Activated T-helper 1 cell treated with anti-CD3 and anti-CD28 coated beads, Interleukin-2, amount 50 U/mL, for 16 hours (primary cell): ENCODE measurements at places on chromosomes 3 and 15.
A peak's percentile ranks its signal among the peaks of the same experiment; 100 is the strongest.

- no peak for DNase-seq
Observed at GRCh38 chr3:120625159-120625586, 29.0 kb downstream of the NDUFB4 start.

GRCh38 chr3:69090021-69090420 lies 5.3 kb downstream of the ARL6IP5 start:
- DNase-seq: no peak

DNA sequence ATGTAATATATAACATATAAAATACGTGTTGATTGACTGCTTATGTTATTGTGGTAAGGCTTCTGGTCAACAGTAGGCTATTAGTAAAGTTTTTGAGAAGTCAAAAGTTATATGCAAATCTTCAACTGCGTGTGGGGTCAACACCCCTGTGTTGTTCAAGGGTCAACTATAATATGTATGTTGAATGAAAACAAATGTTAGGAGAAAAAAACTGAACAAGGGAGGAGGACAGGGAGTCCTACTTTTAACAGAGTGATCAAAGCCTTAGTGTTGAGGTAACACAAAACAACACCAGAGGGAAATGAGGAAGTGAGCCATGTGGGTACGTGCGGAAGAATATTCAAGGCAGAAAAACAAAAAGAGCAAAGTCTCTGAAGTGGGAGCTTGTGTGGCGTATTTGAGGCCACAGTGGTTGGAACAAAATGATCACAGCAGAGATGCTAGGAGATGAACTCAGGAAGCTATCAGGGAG lies 62.5 kb downstream of the SFMBT1 start:
- DNase-seq: peak; percentile 25

DNA sequence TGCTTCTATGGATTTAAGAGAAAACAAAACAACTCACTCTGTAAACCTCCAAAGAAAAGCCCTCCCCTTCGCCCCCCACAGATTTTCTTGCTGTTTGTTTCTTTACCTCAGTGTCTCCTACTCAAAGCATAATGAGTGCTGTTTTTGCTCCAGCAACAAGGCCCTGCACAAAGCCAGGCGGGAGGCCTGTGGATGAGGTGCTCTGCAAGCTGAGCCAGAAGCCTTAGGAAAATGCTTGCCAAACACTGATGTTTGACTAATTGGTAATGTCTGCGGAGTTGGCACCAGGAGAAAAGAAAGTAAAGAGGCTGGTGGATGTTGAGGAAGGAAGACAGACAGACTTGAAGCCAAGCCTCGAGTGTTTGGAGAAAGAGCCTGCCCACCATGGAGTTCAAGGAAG lies 99.7 kb downstream of the RARB start:
- DNase-seq: no peak

GRCh38 chr3:38614091-38614490 lies 35.4 kb downstream of the SCN5A start:
- no peak for DNase-seq

DNA sequence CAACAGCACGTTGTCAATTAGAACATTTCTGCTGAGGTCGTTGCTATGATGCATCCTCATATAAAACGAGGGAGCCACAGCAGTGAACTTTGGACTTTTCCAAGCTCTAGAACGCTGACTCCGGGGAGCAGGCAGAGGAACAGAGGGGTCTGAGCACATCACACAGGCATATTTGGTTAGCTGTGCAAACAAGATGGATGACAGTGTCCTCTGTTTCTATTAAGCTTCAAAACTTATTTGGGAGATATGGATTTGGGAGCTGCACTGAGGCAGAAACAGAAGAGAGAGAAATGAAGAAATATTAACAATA lies 278.0 kb upstream of the TBL1XR1 start:
- DNase-seq: no peak

GRCh38 chr3:56375654-56376053 lies 92.6 kb downstream of the ERC2 start:
- DNase-seq: no peak

- no peak for DNase-seq
Observed at GRCh38 chr15:71678605-71679004, 131.7 kb upstream of the NR2E3 start.

- no peak for DNase-seq
Observed at GRCh38 chr3:24773798-24774197, 279.1 kb upstream of the THRB start.

DNA sequence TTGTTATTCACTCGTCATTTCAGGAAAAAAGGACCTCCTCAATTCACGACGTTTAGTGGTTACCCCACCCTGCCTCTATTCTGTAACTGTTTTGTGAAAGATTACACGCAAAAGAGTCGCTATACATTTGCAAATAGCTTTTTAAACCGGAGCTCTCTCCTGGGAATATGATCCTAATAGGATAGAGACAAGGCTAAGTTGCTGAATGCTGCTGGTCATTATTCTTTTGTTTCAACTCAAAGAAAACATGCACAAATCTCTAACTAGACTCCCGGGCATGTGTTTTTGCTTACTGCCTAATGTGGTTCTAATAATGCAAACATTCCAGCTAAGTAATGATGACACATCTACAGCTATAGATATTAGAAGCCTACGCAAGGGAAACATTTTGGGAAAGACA lies 214.6 kb upstream of the MDFIC2 start:
- no peak for DNase-seq

GRCh38 chr15:66765478-66766281 lies 63.6 kb downstream of the SMAD6 start:
- DNase-seq: no peak

- no peak for DNase-seq
Observed at GRCh38 chr15:23642413-23643044, 5.1 kb downstream of the MAGEL2 start.

GRCh38 chr3:67093305-67093704 lies 95.2 kb downstream of the KBTBD8 start:
- no peak for DNase-seq

DNA sequence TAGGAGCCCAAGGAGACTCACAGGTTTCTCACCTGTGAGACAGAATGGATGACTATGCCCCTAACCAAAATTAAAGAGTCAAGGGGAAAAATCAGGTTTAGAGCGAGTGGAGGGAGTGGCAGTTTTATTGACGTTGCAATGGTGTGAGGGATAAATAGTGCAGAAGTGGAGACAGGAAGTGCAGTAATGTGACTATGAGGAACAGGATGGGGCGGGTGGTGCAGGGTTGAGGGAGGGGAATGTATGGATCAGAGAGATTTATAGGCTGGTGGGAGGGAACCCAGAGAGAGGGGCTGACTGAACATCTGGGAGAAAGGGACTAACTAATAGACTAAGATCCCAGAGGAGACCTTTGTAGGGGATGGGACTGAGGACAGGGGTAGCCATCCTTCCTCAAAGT lies 26.5 kb downstream of the EIF2AK4 start:
- no peak for DNase-seq

DNA sequence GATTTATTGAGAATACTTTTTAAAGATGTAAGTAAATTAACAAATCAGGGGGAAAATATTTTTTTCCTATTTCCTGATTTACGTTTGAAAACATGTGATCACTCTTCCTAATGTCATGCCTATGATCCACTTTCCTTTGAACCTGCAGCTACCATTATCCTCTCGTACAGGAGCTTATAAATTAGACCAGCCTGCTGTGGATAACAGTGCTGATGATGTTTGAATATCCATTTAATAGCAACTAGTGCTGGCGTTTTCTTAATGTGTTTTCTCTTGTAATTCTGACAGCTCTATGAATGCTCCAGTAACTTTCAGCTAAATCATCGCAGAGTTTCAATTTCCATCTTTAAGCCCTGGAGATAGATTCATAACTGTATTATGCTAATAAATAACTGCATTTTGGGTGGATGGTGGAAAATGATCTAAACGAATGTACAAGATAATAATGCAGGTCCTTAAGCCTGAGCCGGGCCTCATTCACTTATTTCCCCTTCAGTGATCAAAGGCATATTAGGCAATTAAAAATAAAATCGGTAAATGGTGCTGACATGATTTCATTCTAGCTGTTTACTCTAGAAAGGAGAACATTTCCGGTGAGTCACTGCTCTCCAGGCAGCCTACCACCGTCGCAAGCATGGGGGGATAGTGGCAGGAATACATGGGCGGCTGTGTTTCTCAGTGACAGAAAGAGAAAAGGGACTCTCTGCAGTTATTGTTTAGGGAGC lies 58.5 kb upstream of the SLC24A5 start:
- no peak for DNase-seq

DNA sequence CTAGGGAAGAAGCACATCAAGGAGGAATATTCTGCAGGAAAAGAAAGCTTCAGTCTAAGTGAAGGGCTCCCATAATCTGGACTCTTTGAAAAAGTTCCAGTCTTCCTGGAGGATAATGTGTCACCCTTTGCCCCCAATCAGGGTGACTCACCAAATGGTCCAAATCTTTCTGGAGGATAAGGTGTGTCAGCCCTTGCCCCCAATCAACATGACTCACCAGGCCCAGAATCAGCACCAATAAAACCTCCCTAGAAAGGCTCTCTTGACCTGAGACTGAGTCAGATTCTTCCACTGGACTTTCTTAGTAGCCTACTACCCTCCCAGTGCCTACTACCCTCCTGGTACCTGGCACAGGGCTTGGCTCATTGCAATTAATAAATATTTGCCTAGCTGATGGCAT lies 9.5 kb upstream of the ARL14 start:
- DNase-seq: no peak

GRCh38 chr3:35592589-35593295 lies 46.6 kb upstream of the ARPP21 start:
- no peak for DNase-seq

GRCh38 chr3:46713050-46713897 lies 4.4 kb downstream of the PRSS50 start:
- DNase-seq: no peak

GRCh38 chr3:122107171-122107570 lies 52.0 kb downstream of the CD86 start:
- DNase-seq: no peak

DNA sequence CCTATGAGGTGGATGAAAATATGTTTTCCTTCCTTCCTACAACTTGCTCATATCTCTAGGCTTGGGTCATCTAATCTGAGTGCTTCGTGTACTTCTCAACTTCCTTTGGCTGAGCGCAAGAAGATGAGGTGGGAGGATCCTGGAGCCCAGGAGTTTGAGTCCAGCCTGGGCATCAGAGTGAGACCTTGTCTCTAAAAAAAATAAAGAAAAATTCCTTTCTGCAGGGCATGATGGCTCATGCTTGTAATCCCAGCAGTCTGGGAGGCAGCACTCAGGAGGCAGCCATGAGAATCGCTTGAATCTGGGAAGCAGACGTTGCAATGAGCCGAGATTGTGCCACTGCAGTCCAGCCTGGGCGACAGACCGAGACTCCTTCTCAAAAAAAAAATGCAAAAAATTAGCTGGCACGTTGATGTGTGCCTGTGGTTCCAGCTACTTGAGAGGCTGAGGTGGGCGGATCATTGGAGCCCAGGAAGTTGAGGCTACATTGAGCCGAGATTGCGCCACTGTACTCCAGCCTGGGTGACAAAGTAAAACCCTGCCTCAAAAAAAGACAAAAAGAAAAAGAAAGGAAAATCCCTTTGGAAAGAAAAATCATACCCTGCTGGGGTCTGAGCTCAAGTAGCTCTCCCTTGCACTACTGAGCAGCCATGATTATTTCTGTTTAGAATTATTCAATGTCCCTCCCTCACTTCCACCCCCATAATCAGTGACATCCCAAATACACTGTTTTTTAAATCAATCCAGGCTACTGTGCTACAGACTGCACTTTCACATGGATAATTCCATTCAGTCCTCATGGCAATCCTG lies 28.0 kb upstream of the RAB11A start:
- DNase-seq: no peak

- DNase-seq: no peak
Observed at GRCh38 chr15:31369727-31370126, 43.1 kb downstream of the KLF13 start.

DNA sequence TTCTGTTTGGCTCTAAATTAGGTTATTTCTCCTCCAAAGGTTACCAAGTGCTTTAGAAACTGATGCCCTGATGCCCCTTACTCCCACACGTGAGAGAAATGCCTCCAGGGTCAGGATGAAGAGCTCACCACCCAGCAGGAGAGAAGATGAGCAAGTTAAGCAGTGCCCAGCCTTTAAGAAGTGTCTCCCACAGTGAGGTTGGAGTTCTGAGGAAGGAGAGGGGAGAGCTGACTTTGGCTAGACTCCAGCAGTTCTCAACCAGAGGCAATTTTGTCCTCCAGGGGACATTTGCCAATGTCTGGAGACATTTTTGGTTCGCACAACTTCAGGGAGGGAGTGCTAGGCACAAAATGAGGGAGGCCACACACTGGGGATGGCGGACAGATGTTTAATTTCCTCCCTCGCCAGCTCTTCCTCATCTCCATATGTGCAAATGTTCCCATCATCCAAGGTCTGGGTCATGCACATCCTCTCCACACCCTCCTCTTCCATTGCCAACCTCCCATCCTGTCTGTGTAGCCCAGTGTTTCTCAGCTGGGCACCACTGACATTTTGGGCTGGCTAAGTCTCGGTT lies 50.6 kb upstream of the SLC7A14 start:
- DNase-seq: no peak

GRCh38 chr3:16868513-16868912 lies 16.2 kb upstream of the PLCL2 start:
- no peak for DNase-seq

- DNase-seq: no peak
Observed at GRCh38 chr3:150922611-150923010, 17.4 kb upstream of the MINDY4B start.
